ENCODE measurements at places on chromosomes 12 and 14. TPM values are rescaled to one million over a fixed set of nuclear protein-coding genes. Genes with fewer than 3 reads are reported as not detected.

C14orf39 gene
- not detected for total RNA-seq

DEPDC4 gene
- 0.66 TPM for total RNA-seq

DNA sequence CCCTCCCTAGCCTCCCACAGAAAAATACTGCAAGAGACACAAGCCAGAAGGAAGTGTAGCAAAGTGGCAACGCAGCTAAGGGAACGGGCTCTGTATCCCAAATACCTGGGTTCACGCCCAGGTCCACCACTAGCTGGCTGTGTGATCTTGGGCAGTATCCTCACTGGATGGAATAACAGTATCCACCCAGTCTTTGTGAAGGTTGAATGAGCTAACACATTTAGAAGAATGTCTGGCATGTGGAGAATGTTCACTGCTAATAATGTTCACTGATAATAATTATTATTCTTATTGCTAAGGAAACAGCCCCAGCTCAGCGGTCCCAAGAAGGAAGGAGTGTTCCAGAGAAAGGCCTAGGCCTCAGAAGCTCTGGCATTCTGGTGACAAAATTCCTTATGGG lies 70.9 kb downstream of the VWF start:
- no peaks in the 10 kb centered on the region for H3K4me1 ChIP-seq
- H3K4me3 ChIP-seq = no peak overlapping the region
- no peaks in the 10 kb centered on the region for H3K27me3 ChIP-seq
- no peak overlapping the region for H3K27ac ChIP-seq
- DNase-seq = no peak

FAM222A gene
- total RNA-seq = 0.95 TPM

- H3K4me3 ChIP-seq = no peak overlapping the region
- no peak for DNase-seq
- no peak overlapping the region for H3K27ac ChIP-seq
- no peaks in the 10 kb centered on the region for H3K36me3 ChIP-seq
- peaks cover 4% of the 10 kb centered on the region for H3K27me3 ChIP-seq
Measured at GRCh38 chr14:32761381-32761968, 177.2 kb upstream of the NPAS3 start.

DNA sequence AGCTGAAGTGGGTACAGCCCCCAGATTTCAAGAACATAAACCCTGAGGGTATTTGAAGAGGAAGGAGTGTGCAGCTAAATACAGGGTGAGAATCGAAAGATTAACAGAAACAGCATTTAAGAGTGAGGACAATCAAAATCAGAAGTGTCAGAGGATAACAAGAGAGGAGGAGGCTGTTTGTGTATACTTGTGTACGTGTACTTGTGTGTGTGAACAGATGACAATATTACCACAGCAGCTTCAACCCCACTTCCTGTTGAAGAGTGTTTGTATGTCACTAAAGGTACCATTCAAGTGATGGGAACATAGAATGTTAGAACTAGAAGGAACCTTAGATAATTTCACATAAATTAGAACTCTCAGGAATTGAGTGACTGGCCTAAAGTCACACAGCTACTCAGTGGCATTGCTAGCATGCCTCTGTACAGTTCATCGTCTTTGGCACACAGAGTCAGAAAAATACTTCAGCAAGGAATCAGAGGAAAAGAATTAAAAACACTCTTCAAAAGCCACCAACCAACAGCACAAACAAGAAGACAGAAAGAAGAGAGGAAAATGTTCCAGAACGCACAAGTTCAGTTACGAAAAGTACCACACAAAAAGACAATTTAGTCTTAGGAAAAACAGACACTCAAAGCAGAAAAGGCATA lies 164.3 kb upstream of the BCL2L14 start:
- H3K27ac ChIP-seq = no peak overlapping the region
- H3K4me1 ChIP-seq = peaks cover 14% of the 10 kb centered on the region
- H3K27me3 ChIP-seq = no peaks in the 10 kb centered on the region
- no peaks in the 10 kb centered on the region for H3K36me3 ChIP-seq
- DNase-seq = no peak

IFNG-AS1 gene
- total RNA-seq = 2.0 TPM

DNA sequence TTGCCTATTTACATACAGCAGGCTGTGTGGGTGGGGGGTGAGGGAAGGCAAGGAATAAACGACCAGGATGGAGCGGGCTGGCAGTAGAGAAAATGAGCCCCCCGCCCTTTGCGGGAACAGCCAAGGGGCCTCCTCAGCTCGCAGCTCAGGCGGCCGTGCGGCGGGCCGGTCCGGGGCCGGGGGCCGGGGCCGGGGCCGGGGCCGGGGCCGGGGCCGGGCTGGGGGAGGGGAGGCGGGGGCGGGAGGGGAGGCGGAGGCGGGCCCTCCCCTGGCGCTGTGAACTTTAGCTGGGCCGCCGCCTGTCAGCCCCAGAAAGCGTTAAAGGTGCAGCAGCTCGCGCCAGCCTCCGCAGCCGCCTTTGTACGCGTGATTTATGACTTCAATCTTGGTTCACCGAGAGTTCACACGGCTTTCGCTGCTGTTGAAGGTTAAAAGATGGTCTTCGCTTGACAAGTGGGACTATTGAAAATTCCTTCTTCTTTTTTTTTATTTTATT lies 28.8 kb downstream of the HOXC4 start:
- H3K4me3 ChIP-seq = peak overlapping the region; percentile 40
- H3K27ac ChIP-seq = peak overlapping the region; percentile 65

- DNase-seq = no peak
- H3K36me3 ChIP-seq = no peaks in the 10 kb centered on the region
- H3K4me1 ChIP-seq = no peaks in the 10 kb centered on the region
- H3K27ac ChIP-seq = no peak overlapping the region
Measured at GRCh38 chr14:102227184-102227964, 77.6 kb downstream of the MOK start.

RNASE4 gene
- 0.58 TPM for total RNA-seq

DNA sequence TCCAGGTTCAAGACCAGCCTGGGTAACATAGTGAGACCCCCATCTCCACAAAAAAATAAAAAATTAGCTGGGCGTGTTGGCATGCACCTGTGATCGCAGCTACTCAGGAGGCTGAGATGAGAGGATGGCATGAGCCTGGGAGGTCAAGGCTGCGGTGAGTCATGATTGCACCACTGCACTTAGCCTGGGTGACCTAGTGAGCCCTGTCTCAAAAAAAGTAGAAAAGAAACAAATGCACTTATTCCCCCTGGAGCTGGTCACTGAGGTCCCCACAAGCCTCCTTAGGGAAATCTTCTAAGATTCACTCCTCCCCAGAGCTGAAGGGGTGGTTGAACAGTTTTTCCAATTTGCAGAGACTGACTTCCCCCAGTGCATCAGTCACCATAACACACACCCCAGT lies 1.6 kb downstream of the CD9 start:
- no peaks in the 10 kb centered on the region for H3K36me3 ChIP-seq
- peaks cover 3% of the 10 kb centered on the region for H3K4me1 ChIP-seq
- H3K27me3 ChIP-seq = peaks cover 2% of the 10 kb centered on the region
- no peak overlapping the region for H3K27ac ChIP-seq

- H3K27me3 ChIP-seq = no peaks in the 10 kb centered on the region
- H3K36me3 ChIP-seq = peaks cover 5% of the 10 kb centered on the region
- no peak overlapping the region for H3K27ac ChIP-seq
- peaks cover 15% of the 10 kb centered on the region for H3K4me1 ChIP-seq
Measured at GRCh38 chr12:119990382-119990874, 1.4 kb downstream of the BICDL1 start.

DNA sequence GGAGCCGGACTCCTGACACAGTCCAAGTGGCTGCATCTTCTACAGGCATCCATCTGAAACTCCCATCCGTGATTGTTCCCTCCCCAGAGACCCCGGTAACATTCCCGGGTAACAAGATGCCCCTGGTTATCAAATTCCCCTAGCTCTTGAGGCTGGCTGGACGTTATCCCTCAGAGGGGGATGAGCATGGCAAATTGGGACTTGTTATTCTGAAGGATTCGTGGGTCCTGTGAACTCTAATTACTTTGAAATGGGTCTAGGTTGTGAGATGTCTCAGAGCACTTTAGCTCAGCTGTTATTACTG lies 642 bp upstream of the PAN2 start:
- H3K4me1 ChIP-seq = peaks cover 40% of the 10 kb centered on the region
- H3K36me3 ChIP-seq = no peaks in the 10 kb centered on the region
- peak overlapping the region; percentile 88 for H3K4me3 ChIP-seq

DNA sequence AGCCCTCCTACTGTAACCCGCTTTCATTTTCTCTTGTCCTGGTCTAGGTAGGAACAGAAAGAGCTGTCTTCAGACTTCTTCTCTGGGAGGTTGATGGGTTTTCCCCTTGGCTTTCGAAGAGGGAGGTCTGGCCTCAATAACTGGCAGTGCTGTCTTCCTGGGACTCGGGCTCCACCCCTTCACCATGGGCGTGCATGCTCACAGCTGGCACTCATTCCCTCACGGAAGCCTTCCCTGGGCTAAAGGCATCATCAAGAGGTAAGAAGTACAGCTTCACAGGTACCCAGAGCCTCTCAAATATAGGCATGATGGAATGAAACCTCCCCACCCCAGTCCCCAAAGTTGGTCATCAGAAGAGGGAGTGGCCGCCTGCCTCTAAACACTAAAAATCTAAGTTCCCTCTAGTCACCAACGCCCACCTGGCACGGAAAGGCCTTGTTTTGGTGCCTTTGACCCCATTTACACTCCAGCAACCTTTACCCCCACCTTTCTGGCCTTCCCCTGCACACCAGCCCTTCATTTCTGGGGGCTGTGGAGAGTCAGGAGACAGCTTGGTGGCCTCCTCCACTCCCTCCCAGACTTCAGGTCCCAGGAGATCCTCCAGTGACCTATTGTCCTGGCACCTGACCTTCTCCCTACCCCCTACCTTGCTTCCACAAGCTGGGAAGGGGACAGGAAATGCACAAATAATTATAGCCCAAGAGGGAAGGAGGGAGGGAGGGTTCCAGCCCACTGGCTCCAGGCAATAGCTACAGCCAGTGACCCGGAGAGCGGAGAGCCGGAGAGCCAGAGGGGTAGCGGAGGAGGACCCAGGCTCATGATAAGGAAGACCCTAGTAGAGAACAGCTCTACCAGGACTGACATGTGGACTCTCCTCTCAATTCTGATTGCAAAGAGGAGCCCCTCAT lies 2.8 kb downstream of the RAPGEF3 start:
- no peak overlapping the region for H3K4me3 ChIP-seq
- no peaks in the 10 kb centered on the region for H3K4me1 ChIP-seq
- H3K36me3 ChIP-seq = no peaks in the 10 kb centered on the region
- DNase-seq = no peak

DNA sequence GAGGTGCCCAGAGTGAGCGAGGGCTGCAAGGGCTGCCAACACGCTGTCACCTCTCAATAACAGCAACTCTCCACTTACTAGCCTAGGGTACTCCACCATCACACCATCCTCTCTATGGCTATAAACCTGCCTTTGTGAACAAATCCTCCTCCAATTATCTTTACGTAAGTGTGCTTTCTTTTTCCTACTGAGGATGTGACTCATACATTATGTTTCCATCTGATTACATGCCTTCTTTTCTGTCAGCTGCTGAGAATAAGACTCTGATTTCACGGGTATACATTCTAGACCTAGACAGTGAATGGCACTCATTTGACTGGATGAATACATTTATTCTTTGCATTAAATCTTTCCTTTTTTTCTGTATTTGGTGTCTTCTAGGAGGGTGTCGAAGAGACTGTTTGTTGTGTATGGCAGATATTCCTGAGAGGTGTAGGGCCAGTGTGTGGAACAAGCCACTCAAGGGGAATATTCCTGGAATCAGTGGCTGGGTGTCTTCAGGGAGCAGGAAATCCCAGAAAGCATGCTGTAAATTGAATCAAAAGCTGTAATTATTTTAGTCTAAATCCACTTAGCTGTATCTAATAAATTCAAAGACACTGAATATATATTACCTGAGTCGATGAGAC lies 327.3 kb upstream of the TMTC1 start:
- no peaks in the 10 kb centered on the region for H3K36me3 ChIP-seq
- H3K27me3 ChIP-seq = no peaks in the 10 kb centered on the region
- H3K4me1 ChIP-seq = no peaks in the 10 kb centered on the region
- no peak overlapping the region for H3K27ac ChIP-seq
- no peak for DNase-seq

NR1H4 gene
- not detected for total RNA-seq

SPIC gene
- not detected for total RNA-seq

- peaks cover 12% of the 10 kb centered on the region for H3K4me1 ChIP-seq
- no peak for DNase-seq
Measured at GRCh38 chr14:97641827-97642226, 844.6 kb downstream of the VRK1 start.

DNA sequence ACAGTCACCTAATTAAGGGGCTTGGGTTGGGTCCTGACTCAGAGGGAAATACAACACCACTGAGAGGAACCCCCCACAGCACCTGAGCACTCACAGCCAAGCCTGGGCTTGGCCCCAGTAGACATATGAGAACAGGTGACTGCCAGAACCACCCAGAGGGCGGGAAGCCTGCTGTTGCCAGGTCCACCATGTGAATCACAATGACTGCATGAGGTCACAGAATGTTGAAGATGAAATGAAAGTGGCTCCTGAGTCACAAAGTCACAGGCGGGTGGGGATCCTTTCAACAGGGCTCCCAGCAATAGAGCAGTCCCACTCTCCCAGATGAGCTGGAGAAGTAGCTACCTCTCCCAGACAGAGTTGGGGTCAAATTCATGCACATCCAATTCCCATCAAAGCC lies at the start of gene LRRC74A:
Gene LRRC74A (plus strand): TSS at position 287 of the 400 bp plus-strand sequence. CDS start 290 bp downstream, outside the sequence.
- H3K27ac ChIP-seq = no peak within 1 kb of the TSS
- no peaks in the 10 kb centered on the region for H3K36me3 ChIP-seq
- no peaks in the 10 kb centered on the region for H3K4me1 ChIP-seq
- H3K27me3 ChIP-seq = peaks cover 7% of the 10 kb centered on the region

DNA sequence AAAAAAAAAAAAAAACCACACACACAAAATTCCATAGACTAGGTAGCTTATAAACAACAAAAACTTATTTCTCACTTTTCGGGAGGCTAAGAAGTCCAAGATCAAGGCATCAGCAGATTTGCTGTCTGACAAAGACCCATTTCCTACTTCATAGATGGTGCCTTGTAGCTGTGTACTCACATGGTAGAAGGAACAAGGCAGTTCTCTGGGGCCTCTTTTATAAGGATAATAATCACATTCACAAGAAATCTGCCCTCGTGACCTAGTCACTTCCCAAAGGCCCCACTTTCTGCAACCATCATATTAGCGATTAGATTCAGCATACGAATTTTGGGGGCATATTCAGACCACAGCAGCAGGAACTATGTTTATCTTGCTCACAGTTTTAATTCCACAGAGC lies 54.9 kb downstream of the STXBP6 start:
- H3K4me3 ChIP-seq = no peak overlapping the region
- no peaks in the 10 kb centered on the region for H3K27me3 ChIP-seq
- no peaks in the 10 kb centered on the region for H3K36me3 ChIP-seq
- H3K27ac ChIP-seq = no peak overlapping the region
- DNase-seq = no peak

DNA sequence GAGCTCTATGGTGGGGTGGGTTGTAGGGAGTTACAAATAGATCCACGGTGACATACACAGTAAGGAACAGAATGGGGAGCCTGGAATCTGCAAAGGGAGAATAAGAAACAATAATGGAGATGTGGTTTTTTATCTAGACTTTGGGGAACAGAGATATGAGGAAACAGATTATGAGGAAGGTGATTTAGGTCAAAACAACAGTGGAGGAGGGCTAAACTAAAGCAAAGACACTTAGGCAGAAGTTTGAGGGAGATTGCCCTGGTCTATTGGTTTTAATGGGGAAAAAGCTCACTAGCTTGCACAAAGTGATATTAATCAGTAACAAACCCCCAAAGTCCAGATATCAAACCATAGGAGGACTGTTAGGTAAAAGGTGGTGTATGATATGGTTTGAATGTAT lies 144.5 kb upstream of the DYRK2 start:
- H3K4me3 ChIP-seq = no peak overlapping the region
- H3K27me3 ChIP-seq = no peaks in the 10 kb centered on the region
- no peak overlapping the region for H3K27ac ChIP-seq
- H3K36me3 ChIP-seq = no peaks in the 10 kb centered on the region
- H3K4me1 ChIP-seq = peaks cover 3% of the 10 kb centered on the region
- no peak for DNase-seq

ZFHX2 gene
- total RNA-seq = 1.3 TPM

GRCh38 chr14:56172571-56172971 lies 54.4 kb downstream of the PELI2 start:
- no peaks in the 10 kb centered on the region for H3K36me3 ChIP-seq
- no peak for DNase-seq
- H3K4me3 ChIP-seq = no peak overlapping the region
- peaks cover 13% of the 10 kb centered on the region for H3K4me1 ChIP-seq
- H3K27ac ChIP-seq = no peak overlapping the region
- no peaks in the 10 kb centered on the region for H3K27me3 ChIP-seq
